ENCODE measurements at places on chromosomes 1 and 21. TPM values are rescaled to one million over a fixed set of nuclear protein-coding genes. Genes with fewer than 3 reads are reported as not detected.

Gene A3GALT2
- not detected for total RNA-seq

Gene IGSF5
- 4.8 TPM for total RNA-seq

Gene NBL1
- 43.1 TPM for total RNA-seq

Gene KANK4
- 2.3 TPM for total RNA-seq

Gene BMP8A
- 1.2 TPM for total RNA-seq

Gene MMEL1
- total RNA-seq, result 4.6 TPM

Gene FCRL6
- total RNA-seq, result not detected

Gene C8B
- total RNA-seq, result not detected

Gene KPRP
- total RNA-seq, result not detected

Gene TSTD1
- 52.1 TPM for total RNA-seq

Gene LORICRIN
- total RNA-seq, result 0.69 TPM

Gene MAP1LC3C
- 1.6 TPM for total RNA-seq

Gene CYYR1
- 2.5 TPM for total RNA-seq

Gene SPRR2A
- not detected for total RNA-seq

Gene CELA3A
- total RNA-seq, result not detected

Gene PLA2G2D
- total RNA-seq, result not detected

Gene PRAMEF8
- not detected for total RNA-seq

Gene PRKAA2
- 39.9 TPM for total RNA-seq

Gene PTTG1IP
- 117 TPM for total RNA-seq

Gene S100A8
- 13.1 TPM for total RNA-seq

Gene FCRLA
- total RNA-seq, result not detected

Gene CFAP141
- not detected for total RNA-seq

Gene PER3
- total RNA-seq, result 9.7 TPM

Gene IL19
- not detected for total RNA-seq

Gene CLIC6
- total RNA-seq, result 2.1 TPM

Gene TTC39A
- total RNA-seq, result 15.2 TPM

Gene SLC35F3
- 7.8 TPM for total RNA-seq

Gene SSX2IP
- 27.0 TPM for total RNA-seq

Gene KRTAP12-2
- not detected for total RNA-seq

Gene SLAMF9
- total RNA-seq, result not detected

Gene CFHR5
- not detected for total RNA-seq

Gene SMPDL3B
- 2.3 TPM for total RNA-seq

Gene CLDN17
- total RNA-seq, result not detected

Gene C4BPB
- total RNA-seq, result not detected

Gene DNM3
- 72.0 TPM for total RNA-seq

Gene SYT6
- total RNA-seq, result 19.1 TPM

Gene CAPN9
- not detected for total RNA-seq

Gene ELAVL4
- 119 TPM for total RNA-seq

Gene CLCA1
- total RNA-seq, result not detected

Gene SH3BGR
- total RNA-seq, result 5.1 TPM

Gene PLXNA2
- total RNA-seq, result 47.5 TPM

Gene CATSPERE
- total RNA-seq, result 4.2 TPM

Gene ZZZ3
- total RNA-seq, result 124 TPM

Gene HFM1
- 28.8 TPM for total RNA-seq

Gene AKR7A3
- total RNA-seq, result 2.1 TPM

Gene TTF2
- total RNA-seq, result 3.7 TPM

All from diencephalon (tissue), 1 donor.